ENCODE measurements at places on chromosomes 4 and X.

GRCh38 chrX:121570072-121570841 is 522.8 kb downstream of the GLUD2 start:
- no peak for DNase-seq

GRCh38 chr4:52843958-52844357 is 18.2 kb upstream of the RASL11B start:
- no peak for DNase-seq

DNA sequence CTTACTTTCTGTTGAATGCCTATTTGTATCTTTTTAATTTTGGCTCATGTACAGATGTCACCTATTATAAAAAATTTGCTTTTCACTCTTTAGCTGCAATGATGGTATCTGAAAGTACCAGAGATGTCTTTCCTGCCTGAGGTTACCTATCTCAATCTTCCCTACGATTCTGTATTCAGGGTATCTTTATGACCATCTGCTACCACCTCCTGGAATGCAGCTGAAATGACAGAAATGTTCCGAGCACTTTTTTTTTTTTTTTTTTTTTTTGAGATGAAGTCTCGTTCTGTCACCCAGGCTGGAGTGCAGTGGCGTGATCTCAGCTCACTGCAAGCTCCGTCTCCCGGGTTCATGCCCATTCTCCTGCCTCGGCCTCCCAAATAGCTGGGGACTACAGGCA is 136.4 kb downstream of the REPS2 start:
- no peak for DNase-seq

- DNase-seq: no peak
Observed at GRCh38 chr4:4405358-4405962, 18.6 kb downstream of the NSG1 start.

- DNase-seq: no peak
Observed at GRCh38 chr4:38233727-38234480, 273.7 kb downstream of the PTTG2 start.

DNA sequence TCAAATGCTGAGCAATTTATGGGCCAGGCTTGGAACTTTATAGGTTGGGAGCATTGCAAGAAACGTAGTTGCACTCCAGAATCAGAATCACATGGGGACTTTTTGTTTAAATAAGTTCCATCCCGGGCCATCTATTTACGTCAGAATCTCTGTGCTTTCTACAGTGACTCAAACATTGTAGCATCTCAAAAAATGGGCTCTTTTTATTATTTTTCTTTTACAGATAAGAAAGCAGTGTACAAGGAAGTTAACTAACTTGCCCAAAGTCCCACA is 10.2 kb downstream of the CC2D2A start:
- DNase-seq: no peak

DNA sequence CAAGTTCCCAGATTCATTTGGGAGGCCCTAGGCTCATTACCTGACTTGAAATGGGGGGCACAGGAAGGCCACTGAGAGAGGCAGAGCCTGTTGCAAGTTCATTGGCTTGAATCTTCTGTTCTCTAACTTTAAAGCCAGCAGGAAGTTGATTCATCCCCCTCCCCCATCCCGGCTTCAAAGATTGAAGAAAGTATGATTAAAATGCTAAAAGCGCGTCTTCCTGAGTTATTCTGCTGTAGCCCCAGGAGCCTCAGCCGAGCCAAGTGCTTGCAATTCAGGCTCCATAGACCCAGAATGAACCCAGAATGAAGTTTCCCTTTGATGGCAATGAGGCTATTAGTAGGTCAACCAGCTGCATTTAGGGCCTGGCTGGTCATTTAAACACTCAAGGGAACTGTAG is 14.7 kb downstream of the CHST7 start:
- no peak for DNase-seq

GRCh38 chr4:156778093-156778492 is 193.5 kb downstream of the PDGFC start:
- no peak for DNase-seq

DNA sequence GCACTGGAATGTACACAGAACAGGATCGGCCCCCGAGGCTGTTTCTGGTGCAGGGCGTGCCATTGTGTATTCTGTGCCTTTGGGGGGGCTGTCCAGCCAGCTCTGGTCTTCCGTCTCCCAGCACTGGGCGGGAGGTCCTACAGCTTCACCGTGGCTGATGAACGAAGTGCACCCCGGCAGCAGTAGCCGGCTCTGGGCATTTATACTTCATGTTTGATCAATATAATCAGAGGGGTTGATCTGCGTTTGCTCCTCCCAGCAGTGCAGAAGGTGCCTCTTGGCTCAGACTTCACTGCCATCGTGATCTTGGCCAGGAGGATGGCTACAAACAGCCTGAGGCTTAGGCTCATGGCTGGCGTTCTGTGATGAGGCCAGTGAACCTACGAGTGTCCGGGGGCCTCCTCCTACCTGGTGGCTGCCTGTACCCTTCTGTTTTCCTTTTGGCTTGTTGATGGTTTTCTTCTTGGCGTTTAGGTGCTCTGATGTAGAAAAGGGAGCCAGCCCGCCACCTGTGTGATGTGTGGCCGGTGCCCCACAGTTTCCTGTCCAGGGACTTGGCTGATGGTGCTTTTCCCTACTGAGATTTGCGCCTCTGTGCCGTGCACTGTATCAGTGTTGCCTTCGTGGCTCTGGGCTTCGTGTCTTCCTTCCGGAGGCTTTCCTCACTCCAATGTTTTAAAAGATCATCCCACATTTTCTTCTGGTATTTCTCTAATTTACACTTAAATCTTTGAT is 31.2 kb upstream of the HGFAC start:
- no peak for DNase-seq

DNA sequence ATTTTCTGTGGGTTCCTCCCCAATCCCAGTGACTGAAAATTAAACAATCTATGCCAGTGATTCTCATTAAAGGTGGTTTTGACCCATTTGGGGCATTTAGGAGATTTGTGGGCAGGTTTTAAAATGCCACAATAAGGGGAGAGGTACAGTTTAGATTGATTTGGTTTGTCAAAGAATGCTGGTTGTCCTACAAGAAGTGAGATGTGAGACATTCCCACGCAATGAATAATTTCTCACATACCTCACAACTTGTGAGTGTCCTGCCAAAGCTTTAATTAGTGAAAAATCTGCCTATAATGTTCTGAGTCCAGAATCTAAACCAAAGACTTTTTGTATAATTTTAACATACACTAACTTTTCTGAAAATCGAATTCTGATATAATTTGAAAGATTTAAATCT is 199.4 kb downstream of the MAPK10 start:
- DNase-seq: no peak

- no peak for DNase-seq
Observed at GRCh38 chr4:131459430-131460101, 1689.5 kb upstream of the PCDH10 start.

- DNase-seq: no peak
Observed at GRCh38 chr4:171814545-171814944, 1.3 kb downstream of the GALNTL6 start.

DNA sequence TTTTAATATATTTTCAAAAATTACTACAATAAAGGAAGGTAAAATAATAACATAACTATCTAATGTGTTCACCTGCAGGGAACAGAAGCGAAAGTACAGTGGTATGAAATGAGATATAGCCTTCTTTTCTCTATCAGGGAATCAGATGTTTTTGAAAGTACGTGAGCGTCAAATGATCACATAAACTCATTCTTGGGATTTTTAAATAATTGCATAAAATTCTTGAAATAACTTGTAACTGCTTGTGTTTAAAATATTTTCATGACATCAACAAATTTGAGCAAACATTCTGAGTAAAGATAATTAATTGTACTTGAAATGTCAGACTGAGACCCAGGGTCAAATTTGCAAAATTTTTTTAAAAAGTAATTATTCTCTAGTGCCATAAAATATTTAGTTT is 193.5 kb upstream of the NEIL3 start:
- DNase-seq: no peak

- no peak for DNase-seq
Observed at GRCh38 chr4:20017070-20017776, 234.5 kb upstream of the SLIT2 start.

DNA sequence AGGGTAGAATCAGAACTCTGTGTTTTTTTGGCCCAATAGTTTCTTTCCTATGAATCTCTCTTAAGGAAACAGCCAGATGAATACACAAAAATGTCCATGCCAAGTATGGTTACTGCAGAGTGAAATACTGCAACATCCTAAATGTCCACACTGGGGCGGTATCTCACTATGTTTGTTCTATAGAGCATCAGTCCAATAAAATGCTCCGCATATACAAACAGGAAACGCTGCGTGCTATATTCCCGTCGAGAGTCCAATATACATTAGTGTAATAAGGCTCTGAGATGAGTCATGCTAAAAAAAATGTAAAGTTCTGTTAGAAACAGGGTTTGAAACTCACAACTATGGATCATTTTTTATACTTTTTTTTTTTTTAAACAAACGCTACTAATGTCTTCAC is 72.9 kb upstream of the ENOX2 start:
- DNase-seq: peak; percentile 1

DNA sequence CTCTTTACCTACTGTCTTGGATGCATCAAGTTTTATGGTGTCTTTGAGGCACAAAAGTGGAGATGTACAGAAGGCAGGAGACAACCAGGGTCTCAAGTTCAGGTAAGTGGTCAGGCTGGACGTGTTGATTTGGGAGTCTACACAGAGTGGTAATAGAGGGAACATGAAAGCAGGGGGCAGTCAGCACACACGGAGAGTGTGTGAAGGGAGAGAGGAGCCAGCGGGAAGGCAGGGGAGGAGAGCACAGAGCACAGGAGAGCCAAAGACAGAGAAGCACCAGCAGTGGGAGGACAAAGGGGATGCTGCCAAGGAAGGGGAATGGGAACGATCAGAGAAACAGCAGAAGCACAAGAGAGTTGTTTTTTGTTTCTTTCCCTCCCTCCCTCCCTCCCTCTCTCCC is 32.9 kb downstream of the TMEM150C start:
- no peak for DNase-seq

DNA sequence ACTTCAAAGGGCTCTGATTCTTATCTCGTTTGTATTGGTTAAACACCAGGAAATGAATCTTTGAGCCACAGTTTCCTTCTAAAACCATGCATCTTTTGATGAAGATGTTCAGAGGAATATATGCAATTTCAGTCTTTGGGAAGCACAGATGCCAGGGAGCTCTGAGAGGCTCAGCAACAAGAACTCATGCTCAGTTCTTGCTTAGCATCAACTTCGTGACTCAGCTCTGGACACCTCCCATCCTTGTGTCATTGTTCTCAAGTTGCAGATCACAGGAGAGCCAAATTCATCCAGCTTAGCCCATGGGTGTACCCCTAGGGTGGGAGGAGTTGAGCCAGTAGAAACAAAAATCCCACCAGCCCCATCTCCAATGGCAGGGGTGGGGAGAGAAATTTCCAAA is 219.6 kb upstream of the MAOA start:
- no peak for DNase-seq

DNA sequence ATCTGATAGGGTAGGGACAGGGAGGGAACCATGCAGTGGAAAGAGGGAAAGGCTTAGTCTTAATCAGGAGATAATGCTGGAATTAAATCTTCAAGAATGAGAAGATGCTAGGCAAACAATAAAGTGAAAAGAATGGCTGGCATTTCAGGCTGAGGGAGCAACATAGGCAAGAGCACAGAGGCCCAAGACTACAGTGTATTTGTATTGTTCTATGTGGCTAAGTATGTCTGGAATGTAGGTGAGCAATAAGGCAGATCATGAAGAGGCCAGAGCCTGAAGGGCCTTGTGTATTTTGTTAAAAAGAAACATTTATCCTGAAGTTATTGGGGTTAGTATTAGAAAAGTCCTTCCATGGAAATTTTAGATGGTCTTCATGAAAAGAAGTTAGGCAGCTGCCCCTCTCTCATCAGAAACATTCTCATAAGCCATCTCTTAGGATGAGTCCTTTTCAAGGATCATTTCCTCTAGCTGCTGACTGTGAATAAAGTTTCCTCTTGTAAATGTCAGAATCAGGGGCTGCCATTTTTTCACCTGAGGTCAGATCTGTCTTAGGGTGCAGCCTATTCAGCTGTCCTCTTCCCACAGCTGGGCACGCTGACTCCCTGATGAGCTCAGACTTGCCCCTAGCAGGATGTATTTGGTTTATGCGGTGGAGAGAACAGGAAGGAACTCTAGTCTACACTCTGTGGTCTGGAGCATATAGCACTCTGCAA is 46.3 kb downstream of the ATP10D start:
- no peak for DNase-seq

DNA sequence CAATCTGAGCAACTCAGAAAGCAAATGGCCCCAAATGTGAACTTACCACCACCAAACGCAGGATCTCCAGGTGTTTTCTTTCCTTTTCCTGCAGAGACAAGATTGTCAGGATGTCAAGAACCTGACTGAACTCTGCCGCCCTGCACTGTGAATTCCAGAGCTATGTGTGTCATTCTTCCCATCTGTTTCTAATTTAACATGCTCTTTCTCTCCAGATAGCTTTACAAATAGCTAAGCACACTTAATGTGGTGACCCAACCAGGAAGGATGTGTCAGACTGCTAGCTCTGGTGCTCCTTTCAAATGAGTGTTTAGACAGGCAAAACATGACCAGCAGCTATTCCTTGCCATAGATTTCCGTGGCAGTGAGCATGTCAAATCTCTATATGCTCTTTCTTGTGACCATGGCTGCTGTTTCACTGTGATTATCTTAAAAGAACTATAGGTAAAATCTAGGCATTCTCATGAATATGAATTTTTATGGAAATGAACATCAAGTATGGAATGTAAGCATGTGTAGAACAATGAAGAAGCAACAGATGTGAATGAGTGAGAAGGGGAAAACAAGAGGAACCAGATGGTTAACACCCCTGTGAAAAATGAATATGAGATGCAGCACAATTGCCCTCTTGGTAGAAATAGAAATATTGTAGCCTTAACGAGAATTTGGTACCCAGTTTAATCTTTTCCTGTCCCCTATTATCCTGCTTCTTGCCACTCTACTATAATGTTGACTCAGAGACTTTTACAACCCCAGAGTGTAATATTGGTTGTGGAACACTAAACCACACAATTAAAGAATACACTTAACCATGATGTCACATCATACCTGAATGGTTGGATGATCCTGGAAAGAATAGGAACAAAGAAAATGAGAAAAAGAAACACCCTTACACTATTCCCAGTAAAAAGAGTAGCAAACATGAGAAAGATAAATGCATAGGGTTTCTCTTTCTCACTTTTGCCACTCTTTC is 247.8 kb upstream of the DKK2 start:
- DNase-seq: no peak

DNA sequence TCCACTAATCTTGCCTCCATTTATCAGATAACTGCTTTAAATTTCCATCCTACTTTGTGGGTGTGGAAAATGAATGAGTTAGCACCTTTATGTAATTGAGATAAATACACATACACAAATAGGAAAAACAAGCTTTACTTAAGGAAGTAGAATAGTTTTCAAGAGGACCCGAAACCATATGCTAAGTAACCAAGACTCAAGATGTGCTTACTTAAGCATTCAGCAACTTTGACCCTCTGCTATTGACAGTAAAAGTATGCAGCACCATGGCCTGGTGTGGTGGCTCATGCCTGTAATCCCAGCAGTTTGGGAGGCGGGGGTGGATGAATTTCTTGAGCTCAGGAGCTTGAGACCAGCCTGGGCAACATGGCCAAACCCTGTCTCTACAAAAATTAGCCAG is 29.9 kb downstream of the RNF175 start:
- no peak for DNase-seq

- DNase-seq: peak; percentile 10
Observed at GRCh38 chr4:46993075-46994006, at the start of gene GABRA4. Gene GABRA4 (minus strand): TSS chr4:46993581. CDS start chr4:46993424, 157 bp downstream.

Measured in anterior cingulate cortex (tissue), 58 donors.